ENCODE measurements at places on chromosomes 1 and 21.
A peak's percentile ranks its signal among the peaks of the same experiment; 100 is the strongest.

DNA sequence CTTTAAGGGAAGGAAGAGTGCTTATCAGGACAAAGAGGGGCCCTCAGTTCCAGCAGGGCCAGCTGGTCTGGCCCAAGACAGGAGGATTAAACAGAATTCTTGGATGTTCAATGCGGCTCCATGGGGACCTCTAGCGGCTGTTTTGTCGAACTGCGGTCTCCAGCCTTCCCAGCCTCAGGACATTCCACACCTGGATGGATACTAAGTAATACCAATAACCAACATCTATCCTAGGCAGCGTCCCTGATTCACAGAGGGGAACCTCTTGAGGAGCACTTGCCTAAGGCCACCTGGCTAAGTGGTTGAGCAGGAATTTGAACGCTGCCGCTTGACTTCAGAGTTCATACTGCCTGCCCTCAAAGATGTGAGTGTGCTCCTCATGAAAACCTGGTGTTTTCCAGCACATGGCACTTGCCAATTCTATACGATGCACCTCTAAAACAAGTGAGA lies 15.5 kb upstream of the CD247 start:
- DNase-seq, result peak; percentile 88

DNA sequence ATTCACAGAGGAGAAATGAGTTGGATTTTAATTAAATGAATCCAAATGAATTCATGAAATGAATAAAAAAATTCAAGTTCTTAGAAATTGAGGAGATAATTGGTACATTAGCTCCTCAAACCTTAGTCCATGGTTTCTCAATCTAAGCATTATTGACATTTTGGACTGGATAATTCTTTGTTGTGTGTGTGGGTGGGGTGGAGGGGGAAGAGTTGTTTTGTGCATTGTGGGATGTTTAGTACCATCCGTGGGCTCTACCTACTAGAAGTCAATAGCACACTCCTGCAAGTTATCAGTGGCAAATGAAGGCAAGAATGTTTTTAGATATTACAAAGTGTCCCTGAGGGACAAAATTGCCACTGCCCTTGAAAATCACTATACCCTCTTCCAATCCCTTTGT lies 431.9 kb downstream of the PLPP3 start:
- no peak for DNase-seq

- peak; percentile 89 for DNase-seq
Measured at GRCh38 chr1:182084487-182085316, 23.2 kb upstream of the ZNF648 start.

- DNase-seq, result no peak
Measured at GRCh38 chr21:33063375-33063883, 6.5 kb upstream of the OLIG1 start.

- DNase-seq, result no peak
Measured at GRCh38 chr1:109923131-109923945, 12.7 kb downstream of the CSF1 start.

DNA sequence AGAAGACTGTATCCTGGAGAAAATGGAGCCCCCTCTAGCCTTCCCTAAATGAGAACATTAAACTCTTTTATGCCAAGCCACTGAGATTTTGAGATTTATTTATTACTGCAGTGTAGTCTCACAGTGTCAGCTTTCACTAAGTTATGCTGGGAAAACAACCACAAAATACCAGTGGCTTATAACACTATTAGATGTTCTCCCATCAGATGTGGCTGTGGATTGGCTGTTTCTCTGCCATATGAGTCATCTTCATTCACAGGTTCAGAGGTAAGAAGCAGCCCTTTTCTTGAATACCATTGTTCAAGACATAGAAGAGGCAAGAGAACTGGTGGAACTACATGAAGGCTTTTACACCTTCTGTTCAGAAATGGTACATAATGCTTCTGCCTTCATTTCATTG lies 32.1 kb upstream of the ST6GALNAC5 start:
- DNase-seq, result no peak

- no peak for DNase-seq
Measured at GRCh38 chr1:69070660-69071373, 496.9 kb upstream of the LRRC7 start.

- no peak for DNase-seq
Measured at GRCh38 chr1:77825131-77825709, 45.8 kb downstream of the MIGA1 start.

- DNase-seq, result no peak
Measured at GRCh38 chr1:111448482-111448917, 556 bp downstream of the WDR77 start.

- DNase-seq, result no peak
Measured at GRCh38 chr1:68011657-68012375, 38.6 kb downstream of the DIRAS3 start.

DNA sequence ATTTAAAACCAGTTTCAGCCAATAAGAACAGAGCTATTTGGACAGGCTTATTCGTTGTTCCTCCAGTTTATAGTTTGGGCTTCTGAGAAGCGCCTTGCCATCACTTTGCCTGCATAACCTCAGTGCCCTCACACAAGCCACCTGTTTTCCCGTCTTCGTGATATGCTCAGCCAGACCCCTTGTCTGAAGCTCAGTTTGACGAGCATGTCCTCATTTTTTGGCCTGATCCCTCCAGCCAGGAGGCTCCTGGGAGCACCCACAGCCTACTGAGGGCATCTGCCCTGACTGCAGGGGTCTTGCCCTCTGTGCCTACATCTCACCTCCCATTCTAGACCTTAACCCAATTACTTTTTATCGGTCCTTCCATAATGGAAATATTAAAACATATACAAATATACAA lies 95.3 kb downstream of the ADARB1 start:
- DNase-seq, result no peak

DNA sequence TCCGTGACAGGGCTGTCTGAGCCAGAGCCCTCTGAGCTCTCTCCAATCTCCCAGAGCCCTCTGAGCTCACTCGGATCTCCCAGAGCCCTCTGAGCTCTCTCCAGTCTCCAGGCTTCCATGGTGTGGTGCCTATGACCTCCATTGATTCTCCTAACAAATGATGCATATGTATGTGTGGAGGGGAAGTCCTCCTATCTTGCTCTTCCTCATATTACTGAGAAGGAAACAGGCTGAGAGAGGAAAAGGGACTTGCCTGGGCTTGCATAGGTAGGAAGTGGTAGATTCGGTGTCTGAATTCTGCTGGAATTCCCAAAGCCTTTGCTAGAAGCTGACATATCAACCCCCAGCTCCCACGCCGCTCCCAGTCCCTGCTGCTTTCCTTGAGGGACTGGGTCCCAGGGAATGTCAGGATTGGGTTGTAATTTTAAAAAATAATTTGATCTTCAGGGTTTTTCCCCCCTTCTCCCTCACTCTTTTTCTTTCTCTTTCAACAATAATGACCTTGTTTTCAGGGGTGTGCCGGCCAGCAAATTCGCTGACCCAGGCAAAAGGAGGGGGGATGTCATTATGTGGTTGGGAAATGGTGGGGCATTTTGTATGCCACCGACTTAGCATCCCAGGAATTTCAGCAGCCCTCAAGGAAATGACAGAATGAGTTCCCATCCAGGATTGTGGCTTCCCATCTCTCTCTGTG lies 42.3 kb upstream of the RUNX3 start:
- no peak for DNase-seq
